ENCODE measurements at places on chromosomes 5 and 9. TPM values are rescaled to one million over a fixed set of nuclear protein-coding genes. Genes with fewer than 3 reads are reported as not detected.

STK32A gene
- total RNA-seq: 0.07 TPM

WDR31 gene
- 0.80 TPM for total RNA-seq

MYOZ3 gene
- total RNA-seq: 0.05 TPM

SPEF2 gene
- total RNA-seq: 0.34 TPM

SLC31A2 gene
- 6.7 TPM for total RNA-seq

HAVCR2 gene
- not detected for total RNA-seq

SLC25A48 gene
- total RNA-seq: not detected

APBA1 gene
- 12.9 TPM for total RNA-seq

ANKRD33B gene
- total RNA-seq: 6.9 TPM

PAX5 gene
- not detected for total RNA-seq

MAML1 gene
- total RNA-seq: 14.9 TPM

NUP188 gene
- 50.4 TPM for total RNA-seq

SPINK13 gene
- not detected for total RNA-seq

LRRC19 gene
- not detected for total RNA-seq

All from mammary microvascular endothelial cell (primary cell).